ENCODE measurements at places on chromosomes 3 and 15.
A peak's percentile ranks its signal among the peaks of the same experiment; 100 is the strongest.

DNA sequence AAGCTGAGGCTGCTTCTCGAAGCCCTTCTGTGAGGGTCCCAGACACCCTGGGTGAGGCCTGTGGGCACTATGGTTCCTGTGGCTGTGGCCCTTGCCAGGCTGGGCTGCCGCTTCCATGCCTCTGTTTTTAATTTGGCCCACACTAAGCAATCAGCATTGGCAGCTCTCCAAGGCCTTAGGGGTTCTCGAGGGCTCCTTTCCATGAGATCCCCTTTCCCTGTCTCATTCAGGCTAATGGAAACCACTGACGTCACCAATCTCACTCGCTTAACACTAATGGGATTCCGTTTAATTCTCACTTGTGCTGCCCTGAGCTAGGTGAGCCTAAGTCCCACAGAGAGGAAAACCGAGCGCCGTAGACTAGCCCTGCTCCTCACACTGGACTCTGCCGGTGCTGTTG, 60.2 kb upstream of the RAB6B start:
- DNase-seq = no peak

DNA sequence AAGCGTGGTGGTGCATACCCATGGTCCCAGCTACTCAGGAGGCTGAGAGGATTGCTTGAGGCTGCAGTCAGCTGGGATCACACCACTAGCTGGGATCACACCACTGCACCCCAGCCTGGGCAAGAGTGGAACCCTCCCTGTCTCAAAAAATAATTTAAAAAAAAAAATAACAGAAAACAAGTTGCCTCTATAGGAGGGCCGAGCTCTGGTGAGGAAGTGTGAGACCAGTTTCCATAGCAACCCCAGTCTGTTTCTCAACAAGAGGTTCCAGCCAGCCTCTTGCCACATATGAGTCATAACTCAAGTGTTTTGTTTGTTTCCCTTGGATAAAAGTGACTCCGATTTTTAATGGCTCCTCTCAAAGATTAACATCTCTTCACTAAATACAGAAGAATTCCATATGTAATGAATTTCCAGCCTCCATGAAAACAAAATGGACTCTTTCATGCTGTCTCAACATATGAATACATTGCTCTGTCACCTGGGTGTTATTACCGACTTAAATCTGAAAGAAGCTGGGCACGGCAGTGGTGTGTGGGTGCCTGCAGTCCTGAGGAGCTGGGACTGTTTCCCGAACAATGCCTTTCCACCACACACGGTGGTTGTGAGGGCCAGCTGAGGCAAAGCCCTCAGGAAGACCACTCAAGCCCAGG, 19.7 kb downstream of the TMEM43 start:
- peak; percentile 19 for DNase-seq

DNA sequence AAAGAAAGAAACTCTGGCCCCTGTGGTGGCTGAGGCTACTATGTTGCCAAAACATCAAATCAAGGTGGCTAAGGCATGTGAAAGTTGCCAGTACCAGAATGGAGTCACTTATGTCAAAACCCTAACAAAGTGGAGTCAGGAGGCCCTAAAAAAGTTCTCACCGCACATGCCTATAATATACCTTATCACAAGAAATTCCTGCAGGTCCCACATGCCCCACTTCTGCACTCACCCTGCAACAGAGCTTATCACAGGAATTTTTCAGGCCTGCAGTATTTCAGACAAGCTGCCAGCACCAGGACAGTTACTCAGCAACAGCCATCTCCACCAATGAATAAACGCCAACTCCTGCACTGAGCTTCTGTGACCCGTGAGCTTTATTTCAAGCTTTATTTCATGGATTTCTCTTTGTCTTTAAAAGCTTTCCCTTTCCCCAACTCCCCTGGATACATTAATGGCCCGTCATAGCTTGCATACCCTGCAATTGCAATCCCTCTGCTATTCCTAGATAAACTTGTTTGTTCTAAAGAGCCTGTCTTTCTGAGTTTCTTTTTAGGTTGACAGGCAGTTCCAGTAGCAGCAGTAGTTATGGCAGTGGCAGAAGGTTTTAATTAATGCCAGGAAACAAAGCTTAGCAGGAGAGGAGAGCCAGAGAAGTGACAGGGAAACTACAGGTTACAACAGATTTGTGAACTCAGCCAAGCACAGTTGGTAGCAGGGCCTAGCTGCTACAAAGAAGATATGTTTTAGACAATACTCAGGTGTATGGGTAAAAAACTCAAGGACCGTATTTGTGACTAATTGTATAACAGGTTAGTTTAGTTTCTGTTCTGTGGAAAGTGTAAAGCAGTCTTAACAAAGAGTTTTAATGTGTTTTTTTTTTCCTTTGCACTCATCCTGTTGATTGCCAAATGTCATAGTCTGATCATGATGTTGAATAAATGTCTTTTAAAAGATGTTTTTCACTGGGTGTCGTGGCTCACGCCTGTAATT, 15.9 kb upstream of the TMEM42 start:
- DNase-seq = no peak

DNA sequence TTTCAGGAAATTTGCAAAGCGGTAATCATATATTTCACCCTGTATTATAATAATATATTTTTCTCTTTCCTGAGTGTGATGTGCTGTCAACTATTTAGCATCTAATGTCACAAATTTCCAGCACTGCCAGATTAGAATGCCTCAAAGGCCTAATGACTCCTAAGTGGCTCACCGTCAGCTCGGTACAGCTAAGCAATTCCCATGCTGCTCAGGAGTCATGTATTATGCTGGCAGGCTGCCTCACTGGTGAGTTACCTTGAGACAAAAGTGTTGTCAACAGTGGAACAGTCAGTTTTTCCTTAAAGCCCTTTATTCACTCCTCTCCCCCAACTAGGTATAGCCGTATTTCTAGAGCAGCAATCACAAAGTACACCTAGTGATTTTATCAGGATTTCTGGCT, 83.6 kb downstream of the NSUN3 start:
- DNase-seq = no peak

- DNase-seq = no peak
Measured at GRCh38 chr3:176855901-176856486, 341.3 kb downstream of the TBL1XR1 start.

DNA sequence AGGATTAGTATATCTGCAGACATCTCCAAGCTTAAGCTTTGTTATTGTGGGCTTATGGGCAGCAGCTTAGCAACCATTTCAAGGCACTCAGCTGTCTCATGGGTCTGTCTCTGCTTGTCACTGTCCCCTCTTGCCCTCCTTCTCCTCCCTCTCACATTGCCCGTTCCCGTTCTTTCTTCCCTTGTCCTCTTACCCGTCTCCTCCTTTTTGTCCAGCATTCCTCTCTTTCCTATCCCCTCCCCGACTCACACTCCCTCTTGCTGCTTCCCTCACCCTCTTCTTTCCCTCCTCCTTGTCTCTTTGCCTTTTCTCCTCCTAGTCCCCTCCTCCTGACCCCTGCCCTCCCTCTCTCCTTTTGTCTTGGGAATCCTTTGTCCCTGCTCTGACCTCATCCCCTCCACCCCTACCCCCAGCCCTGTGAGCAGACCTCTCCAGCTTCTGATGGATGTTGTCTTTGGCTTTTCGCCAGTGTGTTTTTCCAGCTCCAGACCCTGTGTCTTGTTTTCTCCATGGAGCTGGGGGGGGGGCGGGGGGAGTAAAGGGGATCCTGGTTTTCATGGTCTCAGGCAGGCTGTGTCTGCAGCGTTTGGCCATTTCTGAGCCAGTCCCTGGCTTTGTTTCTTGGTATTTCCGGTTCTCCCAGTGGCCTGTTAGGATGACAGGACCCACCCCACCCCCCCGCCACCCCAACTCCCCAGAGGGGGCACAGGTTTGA, 47.9 kb upstream of the TRAK1 start:
- peak; percentile 79 for DNase-seq

GRCh38 chr3:196340466-196340865, 2.3 kb upstream of the TM4SF19 start:
- DNase-seq = no peak

DNA sequence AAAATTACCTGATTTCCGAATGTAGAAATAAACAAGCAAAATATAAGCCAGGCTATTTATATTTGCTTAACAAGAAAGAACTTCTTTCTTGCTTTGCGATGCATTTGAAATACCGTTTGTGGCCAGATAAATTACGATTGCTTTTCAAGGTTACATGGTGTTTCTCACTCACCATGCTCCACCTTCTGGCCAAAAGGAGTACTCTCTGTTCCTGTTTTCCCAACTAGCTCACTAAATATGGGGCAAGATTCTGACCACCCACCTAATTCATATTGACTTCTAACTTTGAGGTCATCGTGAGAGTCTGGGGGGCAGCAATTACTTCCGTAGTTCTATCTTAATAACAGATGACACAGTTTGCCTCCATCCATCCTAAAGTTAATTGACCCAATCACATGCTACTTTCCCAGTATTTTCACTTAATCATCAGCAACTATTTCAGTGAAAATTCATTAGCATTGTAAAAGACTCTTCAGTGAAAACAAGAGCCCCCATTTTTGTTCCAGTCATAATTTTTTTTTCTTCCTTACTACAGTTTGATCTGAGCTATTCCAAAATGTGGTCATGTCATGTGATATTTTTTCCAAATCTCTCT, 25.9 kb downstream of the ACP3 start:
- DNase-seq = peak; percentile 48

GRCh38 chr3:23650371-23651140, 155.2 kb upstream of the UBE2E1 start:
- peak; percentile 30 for DNase-seq

GRCh38 chr3:108322352-108322751, 26.0 kb downstream of the HHLA2 start:
- no peak for DNase-seq

- DNase-seq = no peak
Measured at GRCh38 chr15:55654561-55655031, 66.5 kb upstream of the PYGO1 start.

DNA sequence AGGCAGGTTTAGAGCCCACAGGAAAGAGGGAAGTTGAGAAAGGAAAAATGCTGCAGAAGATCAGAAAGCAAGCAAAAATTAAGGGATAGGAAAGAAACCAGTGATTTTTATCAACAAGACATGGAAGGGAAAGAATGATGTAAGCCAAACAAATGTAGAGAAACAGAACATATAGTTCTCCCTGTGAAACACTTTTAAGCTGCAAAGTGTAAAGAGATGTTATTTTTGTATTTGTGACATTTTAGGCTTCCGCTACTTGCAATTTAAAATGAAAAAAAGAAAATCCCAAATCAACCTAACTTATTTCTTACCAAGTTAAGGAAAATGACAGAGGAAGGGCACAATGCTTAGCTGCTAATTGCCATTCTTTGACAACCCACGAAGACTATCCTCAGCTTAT, 111.6 kb downstream of the PDCD6IP start:
- DNase-seq = no peak

- peak; percentile 17 for DNase-seq
Measured at GRCh38 chr3:98812851-98813374, 49.8 kb downstream of the ST3GAL6 start.

GRCh38 chr3:98584547-98584946, 8.9 kb downstream of the CPOX start:
- DNase-seq = no peak

DNA sequence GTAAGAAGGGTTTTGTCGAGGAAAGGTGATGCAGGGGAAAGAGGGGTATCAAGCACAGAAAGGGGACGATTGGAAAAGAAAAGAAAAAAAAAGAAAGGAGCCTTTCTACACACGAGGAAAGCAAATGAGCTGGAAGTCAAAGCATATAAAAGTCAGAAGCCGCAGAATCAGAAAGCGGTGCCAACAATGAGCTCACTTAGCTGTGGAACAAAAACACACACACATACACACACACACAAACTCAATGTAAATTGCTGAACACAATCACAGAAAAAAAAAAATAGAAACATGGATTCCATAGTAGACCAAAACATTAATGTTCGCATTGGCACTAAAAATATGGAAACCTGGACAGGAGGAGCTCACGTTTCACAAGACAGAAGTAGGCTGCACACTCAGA, 63.4 kb upstream of the FEZF2 start:
- DNase-seq = no peak

DNA sequence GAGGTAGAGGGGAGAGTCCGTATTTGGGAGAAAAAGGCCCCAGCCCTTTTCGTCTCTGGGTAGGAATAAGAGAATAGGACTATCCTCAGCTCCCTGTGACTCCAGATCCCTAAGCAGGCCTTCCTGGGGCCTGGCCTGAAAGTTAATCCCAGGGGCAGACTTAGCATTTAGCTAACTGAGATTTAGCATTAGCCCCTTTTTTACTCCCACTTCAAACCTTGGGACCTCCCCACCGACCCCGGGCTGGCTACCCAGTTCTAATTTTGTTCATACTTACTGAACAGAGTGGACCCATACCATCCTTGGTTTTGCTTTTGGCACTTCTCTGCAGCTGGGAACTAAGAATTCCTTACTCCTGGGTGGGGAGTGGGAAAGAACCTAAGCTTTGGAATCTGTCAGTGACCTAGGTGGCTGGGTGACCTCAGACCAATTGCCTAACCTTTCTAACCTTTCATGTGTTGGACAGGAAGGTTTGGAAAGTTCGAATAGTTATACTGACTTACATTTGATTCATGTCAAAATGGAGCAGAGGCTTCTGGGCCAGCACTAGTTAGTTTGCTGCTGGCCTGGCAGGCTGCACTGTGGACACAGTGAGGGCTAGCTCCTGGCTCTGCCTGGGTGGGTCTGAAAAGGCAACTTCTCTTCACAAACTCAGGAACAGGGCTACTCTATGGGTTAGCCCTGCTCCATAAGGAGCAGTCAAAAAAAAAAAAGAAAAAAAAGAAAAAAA, 11.6 kb downstream of the TTC21A start:
- no peak for DNase-seq

GRCh38 chr3:46943237-46944187, 33.0 kb downstream of the CCDC12 start:
- DNase-seq = no peak

DNA sequence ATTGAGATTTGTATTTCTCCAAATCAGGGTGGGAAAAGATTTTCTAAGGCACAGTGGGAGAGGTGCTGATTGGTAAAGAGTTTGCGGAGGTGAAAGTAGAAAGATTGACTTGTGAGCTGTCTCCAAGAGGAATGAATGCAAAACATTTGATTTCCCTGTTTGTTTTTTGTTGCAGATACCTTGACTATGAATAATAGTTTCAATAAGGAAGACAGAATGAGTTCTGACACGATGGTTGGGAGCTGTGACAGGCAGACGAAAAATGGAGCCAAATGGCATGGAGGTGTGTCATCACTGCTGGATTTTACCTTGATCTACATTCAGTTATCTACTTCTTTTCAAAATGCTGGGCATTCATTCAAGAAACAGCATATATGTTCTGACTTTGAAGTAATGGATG, 145.1 kb downstream of the NFKBIZ start:
- no peak for DNase-seq

DNA sequence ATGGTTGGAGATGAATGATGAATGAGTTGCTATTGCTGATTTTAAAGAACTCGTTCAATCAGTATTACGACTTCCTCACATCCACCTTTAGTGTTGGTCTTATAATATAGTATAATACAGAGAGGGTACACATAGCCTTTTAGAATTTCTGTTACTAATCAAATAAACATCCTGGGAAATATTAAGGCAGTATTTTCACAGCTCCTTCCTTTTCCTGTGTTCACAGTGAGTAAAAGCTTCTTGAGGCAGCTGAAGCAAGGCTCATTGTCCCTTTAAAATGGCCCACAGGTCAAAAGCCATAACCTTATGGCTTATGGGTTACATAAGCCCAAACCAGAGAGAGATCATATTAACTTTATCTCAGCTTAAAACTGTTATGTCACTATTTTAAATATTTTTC, 1.3 kb upstream of the BTLA start:
- no peak for DNase-seq
